ENCODE measurements at places on chromosomes 3 and 15. TPM values are rescaled to one million over a fixed set of nuclear protein-coding genes. Genes with fewer than 3 reads are reported as not detected.
A peak's percentile ranks its signal among the peaks of the same experiment; 100 is the strongest.

The PPP2R3A gene
- 0.15 TPM for total RNA-seq

The PRSS50 gene
- not detected for total RNA-seq

The CGNL1 gene
- not detected for total RNA-seq

The CCDC80 gene
- total RNA-seq: not detected

The ZNF501 gene
- total RNA-seq: 1.6 TPM

The RLBP1 gene
- not detected for total RNA-seq

The KNG1 gene
- total RNA-seq: not detected

The RPL29 gene
- 1,596 TPM for total RNA-seq

The FRG2C gene
- total RNA-seq: not detected

The STAC gene
- total RNA-seq: not detected

The DAZL gene
- total RNA-seq: 0.10 TPM

GRCh38 chr15:51193526-51193925 is 98.8 kb upstream of the TNFAIP8L3 start:
- H3K36me3 ChIP-seq: no peaks in the 10 kb centered on the region
- H3K27me3 ChIP-seq: peaks cover 30% of the 10 kb centered on the region
- H3K4me3 ChIP-seq: no peak overlapping the region
- H3K4me1 ChIP-seq: no peaks in the 10 kb centered on the region

DNA sequence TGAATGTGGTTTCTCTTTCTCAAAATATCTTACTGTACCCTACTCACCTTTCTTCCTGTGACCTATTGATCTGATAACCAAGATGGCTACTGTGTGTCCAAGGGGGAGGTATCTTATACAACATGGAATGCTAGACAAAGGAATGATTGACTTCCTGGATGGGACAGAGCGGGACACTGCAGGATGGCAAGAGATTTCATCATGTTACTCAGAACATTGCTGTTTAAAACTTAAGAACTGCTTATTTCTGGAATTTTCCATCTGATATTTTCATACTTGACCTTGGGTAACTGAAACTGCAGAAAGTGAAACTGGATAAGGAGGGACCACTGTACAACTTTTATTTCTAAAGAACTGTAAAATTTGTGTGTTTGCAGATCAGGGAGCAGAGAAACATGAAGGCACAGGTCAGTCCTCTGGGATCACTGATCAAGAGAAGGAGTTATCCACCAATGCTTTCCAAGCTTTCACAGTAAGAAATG is 18.5 kb downstream of the CNOT10 start:
- peaks cover 40% of the 10 kb centered on the region for H3K4me1 ChIP-seq
- no peak for DNase-seq
- peaks cover 20% of the 10 kb centered on the region for H3K36me3 ChIP-seq
- H3K4me3 ChIP-seq: no peak overlapping the region

GRCh38 chr15:71485094-71485693 is 325.2 kb upstream of the NR2E3 start:
- H3K27me3 ChIP-seq: peaks cover 5% of the 10 kb centered on the region
- DNase-seq: no peak
- no peak overlapping the region for H3K27ac ChIP-seq
- no peaks in the 10 kb centered on the region for H3K4me1 ChIP-seq
- no peak overlapping the region for H3K4me3 ChIP-seq

GRCh38 chr15:93932164-93932776 is 299.1 kb upstream of the MCTP2 start:
- no peaks in the 10 kb centered on the region for H3K36me3 ChIP-seq
- H3K27me3 ChIP-seq: no peaks in the 10 kb centered on the region

- no peak for DNase-seq
- H3K27ac ChIP-seq: peak overlapping the region; percentile 93
- H3K27me3 ChIP-seq: no peaks in the 10 kb centered on the region
- H3K4me1 ChIP-seq: peaks cover 80% of the 10 kb centered on the region
- peaks cover 27% of the 10 kb centered on the region for H3K36me3 ChIP-seq
- H3K4me3 ChIP-seq: peak overlapping the region; percentile 73
Observed at GRCh38 chr15:85704720-85705429, 89.8 kb downstream of the KLHL25 start.

DNA sequence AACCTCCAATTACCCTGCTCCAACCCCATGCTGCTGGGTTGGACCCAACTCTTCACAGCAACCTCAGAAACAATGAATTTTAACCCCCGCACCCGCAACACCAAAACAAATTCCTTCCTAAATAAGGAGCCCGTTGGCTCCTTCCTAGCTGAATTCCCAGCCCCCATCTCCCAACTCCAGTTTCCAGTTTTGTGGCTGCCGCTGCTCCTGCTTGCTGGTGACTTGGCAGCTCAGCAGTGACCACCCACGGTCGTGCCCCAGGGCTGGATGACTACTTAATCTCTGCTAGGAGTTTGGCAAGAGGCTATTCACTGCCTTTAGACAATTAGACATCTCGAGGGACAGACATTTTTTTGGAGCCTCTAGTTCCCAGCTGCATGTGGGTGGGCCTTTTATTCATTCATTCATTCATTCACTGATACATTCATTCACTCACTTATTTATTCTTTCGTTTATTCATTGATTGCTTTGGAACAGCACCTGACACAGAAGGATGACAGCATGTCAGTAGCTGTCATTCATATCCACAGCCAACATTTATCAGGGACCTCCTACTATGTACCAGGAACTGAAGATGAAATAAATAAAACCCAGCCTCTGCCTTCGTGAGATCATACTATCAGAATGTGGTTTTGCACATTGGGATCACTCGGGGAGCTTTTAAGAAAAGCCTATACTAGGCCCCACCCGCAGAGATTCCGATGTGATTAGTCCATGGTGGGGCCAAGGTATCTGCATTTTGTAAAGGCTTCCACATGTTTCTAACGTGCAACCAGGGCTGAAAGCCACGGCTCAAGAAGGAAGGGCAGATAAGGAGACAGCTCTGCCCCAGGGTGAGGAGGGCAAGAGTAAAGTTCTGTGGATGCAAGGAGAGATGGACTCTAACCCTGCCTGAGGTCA is 256.5 kb downstream of the SHQ1 start:
- no peaks in the 10 kb centered on the region for H3K36me3 ChIP-seq
- no peak overlapping the region for H3K27ac ChIP-seq
- no peaks in the 10 kb centered on the region for H3K27me3 ChIP-seq
- DNase-seq: no peak

DNA sequence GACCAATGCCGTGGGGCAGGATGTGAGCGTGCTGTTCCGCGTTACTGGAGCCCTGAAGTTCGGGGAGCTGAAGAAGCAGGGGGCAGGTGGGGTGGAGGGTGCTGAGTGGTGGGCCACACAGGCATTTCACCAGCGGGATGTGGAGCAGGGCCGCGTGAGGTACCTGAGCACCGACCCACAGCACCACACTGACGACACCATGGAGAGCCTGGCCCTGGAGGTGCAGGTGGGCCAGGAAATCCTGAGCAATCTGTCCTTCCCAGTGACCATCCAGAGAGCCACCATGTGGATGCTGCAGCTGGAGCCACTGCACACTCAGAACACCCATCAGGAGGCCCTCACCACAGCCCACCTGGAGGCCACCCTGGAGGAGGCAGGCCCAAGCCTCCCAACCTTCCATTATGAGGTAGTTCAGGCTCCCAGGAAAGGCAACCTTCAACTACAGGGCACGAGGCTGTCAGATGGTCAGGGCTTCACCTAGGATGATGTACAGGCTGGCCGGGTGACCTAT is 179.6 kb downstream of the TBC1D2B start:
- H3K4me1 ChIP-seq: no peaks in the 10 kb centered on the region

DNA sequence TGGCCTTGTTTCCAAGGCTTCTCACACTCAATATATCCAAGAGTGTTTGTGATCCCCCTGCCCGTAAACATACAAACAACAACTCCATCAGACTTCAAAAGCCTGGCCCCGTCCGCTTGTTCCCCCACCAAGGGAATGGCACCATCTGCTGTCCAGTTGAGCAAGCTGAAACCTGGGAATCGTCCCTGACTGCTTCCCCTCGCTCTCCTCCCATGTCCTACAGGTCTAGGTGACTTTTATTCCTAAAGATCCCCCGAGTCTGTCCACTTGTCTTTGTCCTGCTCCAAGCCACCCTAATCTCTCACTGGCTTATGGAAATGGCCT is 27.9 kb upstream of the FAM174B start:
- DNase-seq: no peak
- H3K36me3 ChIP-seq: no peaks in the 10 kb centered on the region
- H3K4me1 ChIP-seq: no peaks in the 10 kb centered on the region
- peak overlapping the region; percentile 11 for H3K27ac ChIP-seq
- H3K4me3 ChIP-seq: no peak overlapping the region

DNA sequence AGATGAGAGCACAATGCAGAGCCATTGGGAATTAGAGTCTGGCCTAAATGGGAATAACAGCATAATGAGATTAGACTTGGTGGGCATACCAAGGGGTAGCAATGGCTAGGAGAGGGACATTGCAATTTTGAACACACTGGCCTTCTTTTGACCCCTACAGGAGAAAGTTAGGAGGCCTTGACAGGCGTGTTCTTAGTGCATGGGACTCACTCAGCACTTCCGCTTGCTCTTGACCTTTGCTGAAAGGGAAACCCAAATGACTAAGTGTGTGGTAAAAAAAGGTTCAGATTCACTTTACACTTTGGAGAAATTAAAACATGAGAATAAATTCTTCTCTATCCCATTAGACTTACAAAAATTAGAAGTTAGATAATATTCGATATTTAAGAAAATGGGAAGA is 317.4 kb downstream of the DIPK2A start:
- H3K27ac ChIP-seq: no peak overlapping the region
- no peaks in the 10 kb centered on the region for H3K36me3 ChIP-seq
- H3K4me3 ChIP-seq: no peak overlapping the region
- no peak for DNase-seq
- H3K4me1 ChIP-seq: no peaks in the 10 kb centered on the region
- H3K27me3 ChIP-seq: peaks cover 7% of the 10 kb centered on the region

DNA sequence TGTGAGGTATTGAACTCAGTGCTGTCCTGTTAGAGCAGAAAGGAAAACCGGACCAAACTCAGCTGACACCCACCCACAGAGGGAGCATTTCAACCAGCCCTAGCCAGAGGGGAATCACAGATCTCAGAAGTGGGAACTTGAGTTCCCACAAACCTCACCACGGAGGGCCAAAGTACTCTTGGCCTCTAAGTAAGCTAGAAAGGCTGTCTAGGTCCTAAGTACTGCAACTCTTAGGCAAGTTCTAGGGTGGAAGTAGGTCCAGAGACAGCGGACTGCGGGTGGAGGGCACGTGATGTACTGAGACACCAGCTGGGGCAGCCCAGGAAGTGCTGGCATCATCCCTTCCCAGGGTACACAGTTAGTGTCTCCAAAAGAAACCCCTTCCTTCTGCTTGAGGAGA is 34.1 kb downstream of the EOMES start:
- H3K4me3 ChIP-seq: no peak overlapping the region
- DNase-seq: no peak
- H3K36me3 ChIP-seq: no peaks in the 10 kb centered on the region

GRCh38 chr15:96274698-96275097 is 55.8 kb upstream of the NR2F2 start:
- H3K4me3 ChIP-seq: no peak overlapping the region
- no peak overlapping the region for H3K27ac ChIP-seq
- no peaks in the 10 kb centered on the region for H3K27me3 ChIP-seq

DNA sequence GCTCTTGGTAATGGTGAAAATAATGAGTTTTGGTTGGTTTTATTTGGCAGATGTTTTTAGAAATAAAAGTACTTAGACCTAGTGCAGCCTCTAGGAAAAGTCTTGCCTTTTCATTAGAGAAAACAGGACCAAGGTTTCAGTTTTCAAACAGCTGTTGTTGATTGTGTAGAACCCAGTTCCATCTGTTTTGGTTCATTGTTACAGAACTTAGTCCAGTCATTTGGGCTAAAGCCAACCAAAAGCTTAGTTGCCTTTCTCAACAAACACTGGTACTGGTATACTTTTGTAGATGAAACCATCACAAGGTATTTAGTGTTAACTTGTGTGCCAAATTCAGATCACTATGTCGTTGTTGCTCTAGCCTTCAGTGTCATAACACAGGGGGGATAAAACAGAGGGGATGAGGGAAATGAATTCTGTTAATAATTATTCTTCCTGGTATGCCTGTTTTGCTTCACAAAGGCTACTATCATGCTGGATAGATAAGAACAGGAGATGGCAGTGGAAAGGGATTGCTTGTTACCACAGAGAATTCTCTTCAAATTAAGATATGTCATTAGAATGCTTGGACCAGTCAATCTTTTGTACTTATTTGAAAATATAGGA is 12.6 kb upstream of the APH1B start:
- H3K4me1 ChIP-seq: peaks cover 5% of the 10 kb centered on the region
- H3K36me3 ChIP-seq: peaks cover 49% of the 10 kb centered on the region
- H3K4me3 ChIP-seq: no peak overlapping the region
- DNase-seq: no peak

DNA sequence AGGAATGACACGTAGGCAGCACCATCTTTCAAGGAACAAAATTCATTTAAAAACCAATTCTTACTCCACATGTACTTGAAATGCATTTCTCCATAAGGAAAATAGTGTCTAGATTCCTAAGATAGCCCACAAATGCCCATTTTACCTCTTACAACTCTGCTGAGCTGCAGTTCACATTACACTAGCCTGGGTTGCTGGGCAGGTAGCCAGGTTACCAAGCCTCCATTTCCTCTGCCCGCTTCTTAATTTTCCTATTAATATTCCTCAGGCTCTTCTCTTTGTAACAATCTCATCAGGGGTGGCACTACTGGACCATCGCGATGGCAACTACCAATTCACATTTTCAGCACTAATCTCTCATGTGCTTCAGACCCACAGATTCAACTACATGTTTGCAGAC is 10.8 kb downstream of the ATP13A3 start:
- no peaks in the 10 kb centered on the region for H3K27me3 ChIP-seq
- no peak overlapping the region for H3K4me3 ChIP-seq
- H3K4me1 ChIP-seq: peaks cover 21% of the 10 kb centered on the region

DNA sequence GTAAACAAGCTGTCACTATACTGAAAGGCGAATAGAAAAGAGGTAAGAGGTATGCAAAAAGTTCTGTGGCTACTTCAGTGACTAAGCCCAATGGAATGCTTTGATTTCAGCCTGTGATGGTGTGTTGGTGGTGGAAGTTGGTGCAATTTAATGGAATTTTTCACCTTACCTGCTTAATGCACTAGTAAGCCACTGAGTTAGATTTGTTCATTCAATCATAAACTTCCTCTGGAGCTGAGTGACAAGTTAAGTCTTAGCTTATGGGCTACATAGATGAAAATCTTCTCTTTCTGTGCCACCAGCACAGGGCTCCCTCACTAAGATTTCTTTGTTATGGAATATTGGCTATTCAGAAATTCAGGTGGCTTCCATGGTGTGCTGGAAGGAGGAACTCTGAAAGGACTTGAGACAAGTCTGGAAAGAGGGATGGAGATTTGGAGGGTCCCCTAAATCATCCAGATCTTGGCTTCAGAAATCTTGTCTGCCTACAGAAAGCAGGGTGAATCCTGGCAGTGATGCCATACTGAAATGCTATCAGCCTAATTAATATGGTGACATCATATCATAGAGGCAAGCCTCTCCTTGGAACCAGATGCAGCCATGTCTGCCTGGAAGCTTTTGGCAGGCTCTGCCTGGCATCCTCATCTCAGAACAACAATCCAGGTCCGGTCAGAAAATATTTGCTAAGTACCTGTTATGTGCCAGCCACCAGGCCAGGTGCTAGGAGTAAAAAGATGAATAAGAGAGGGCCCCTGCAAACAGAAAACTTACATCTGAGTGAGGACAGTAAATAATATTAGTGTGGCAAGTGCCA is 8.1 kb upstream of the GAP43 start:
- no peak overlapping the region for H3K27ac ChIP-seq
- H3K36me3 ChIP-seq: no peaks in the 10 kb centered on the region
- peaks cover 7% of the 10 kb centered on the region for H3K4me1 ChIP-seq
- peaks cover 7% of the 10 kb centered on the region for H3K27me3 ChIP-seq

All from activated T-helper 1 cell treated with anti-CD3 and anti-CD28 coated beads, Interleukin-12 subunit alpha, Interleukin-12 subunit beta, Interleukin-2, Interleukin-4 antibody, amounts not matched to agents 30 ng/mL and 10 ng/mL and 1 ng/mL, durations not matched to agents 14 hours and 24 hours and 36 hours (primary cell).